ENCODE measurements at places on chromosomes 13 and 19. TPM values are rescaled to one million over a fixed set of nuclear protein-coding genes. Genes with fewer than 3 reads are reported as not detected.

- no peak for DNase-seq
These were observed 39.2 kb upstream of the CSNK1A1L start for GRCh38 chr13:37144661-37145060.

GRCh38 chr13:85266331-85266730, 532.9 kb downstream of the SLITRK6 start:
- DNase-seq, result no peak

ZNF776 gene
- 15.1 TPM for total RNA-seq

DNA sequence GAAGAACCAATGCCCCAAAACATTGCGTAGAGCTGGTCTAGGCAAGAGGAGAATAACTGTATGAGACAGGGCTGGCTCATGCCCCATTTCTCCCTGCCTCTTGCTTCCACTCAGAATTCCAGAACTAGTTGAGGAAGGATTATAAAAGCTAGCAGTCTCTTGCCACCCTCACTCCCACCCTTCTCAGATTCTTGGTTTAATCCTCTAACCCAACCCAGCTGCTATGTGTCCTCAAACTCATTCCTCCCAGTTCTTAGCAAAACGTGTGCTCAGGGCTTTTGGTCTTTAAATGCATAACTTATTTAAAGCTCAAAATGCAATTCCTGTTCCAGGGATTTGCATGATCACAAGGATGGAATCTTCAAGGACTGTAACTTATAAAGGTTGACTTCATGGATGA, 466.3 kb downstream of the COG6 start:
- DNase-seq, result no peak

- no peak for DNase-seq
These were observed 349 bp downstream of the ZNF98 start for GRCh38 chr19:22421797-22422196.

- DNase-seq, result no peak
These were observed 86.8 kb downstream of the EDNRB start for GRCh38 chr13:77831866-77832265.

- DNase-seq, result no peak
These were observed 38.1 kb downstream of the DGKH start for GRCh38 chr13:42086582-42086981.

DENND1C gene
- 8.7 TPM for total RNA-seq

OLFM4 gene
- not detected for total RNA-seq

- DNase-seq, result peak; percentile 96
These were observed 43.2 kb downstream of the MLLT1 start for GRCh38 chr19:6236310-6237291.
